ENCODE measurements at places on chromosomes 1 and 21.

DNA sequence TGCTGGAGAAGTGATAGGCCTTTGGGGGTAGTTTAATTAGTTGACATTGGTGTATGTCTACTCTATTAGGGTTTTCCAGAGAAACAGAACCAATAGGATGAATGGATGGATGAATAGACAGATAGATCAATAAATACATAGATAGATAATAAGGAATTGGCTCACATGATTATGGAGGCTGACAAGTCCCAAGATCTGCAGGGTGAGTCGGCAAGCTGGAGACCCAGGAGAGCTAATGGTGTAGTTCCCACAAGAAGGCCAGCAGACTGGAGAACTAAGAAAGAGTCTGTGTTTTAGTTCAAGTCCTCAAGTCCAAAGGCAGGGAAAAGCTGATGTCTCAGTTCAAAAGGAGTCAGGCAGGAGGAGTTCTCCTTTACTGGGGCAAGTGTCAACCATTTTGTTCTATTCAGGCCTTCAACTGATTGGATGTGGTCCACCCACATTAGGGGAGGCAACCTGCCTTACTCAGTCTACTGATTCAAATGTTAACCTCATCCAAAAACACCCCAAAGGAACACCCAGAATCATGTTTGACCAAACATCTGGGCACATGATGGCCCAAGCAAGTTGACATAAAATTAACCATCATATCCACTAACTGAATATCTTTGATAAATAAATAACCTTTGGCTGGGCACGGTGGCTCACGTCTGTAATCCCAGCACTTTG, 4.5 kb upstream of the SDE2 start:
- DNase-seq: no peak

DNA sequence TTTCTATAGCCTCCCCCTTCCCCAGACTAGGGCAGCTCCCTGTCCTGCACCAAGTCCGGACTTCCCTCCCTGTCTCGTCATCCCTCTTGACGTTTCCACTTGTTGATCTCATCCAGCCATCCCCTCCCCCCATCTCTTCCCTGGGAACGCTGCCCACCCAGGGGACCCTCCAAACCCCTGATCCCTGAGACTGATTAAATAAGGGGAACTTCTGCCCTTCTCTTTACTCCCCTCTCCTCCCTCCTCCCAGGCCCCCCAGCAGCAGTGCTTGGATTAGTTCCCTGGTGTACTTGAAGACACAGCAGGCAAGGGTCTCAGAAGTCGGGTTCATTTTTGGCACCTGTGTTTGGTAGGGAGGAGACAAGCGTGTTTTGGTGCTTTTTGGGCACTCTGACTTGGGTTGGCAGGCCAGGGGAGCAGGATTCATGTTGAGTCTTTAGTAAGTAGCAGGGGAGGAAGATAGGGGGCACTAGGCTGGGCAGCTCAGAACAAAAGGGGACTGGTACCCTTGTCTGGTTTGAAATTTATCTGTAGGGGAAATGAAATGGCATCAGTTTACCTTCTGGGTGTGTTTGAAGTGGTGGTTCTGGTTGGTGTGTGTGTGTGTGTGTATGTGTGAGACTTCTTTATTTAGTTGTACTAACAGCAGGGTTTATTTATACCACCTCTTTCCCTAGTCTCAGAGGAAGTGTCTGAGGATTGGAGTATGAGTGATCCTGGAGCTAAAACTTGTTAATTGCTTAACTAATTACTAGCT, 11.1 kb downstream of the VANGL2 start:
- DNase-seq: no peak

- peak; percentile 67 for DNase-seq
Measured at GRCh38 chr1:12621346-12622335, 3.6 kb upstream of the DHRS3 start.

DNA sequence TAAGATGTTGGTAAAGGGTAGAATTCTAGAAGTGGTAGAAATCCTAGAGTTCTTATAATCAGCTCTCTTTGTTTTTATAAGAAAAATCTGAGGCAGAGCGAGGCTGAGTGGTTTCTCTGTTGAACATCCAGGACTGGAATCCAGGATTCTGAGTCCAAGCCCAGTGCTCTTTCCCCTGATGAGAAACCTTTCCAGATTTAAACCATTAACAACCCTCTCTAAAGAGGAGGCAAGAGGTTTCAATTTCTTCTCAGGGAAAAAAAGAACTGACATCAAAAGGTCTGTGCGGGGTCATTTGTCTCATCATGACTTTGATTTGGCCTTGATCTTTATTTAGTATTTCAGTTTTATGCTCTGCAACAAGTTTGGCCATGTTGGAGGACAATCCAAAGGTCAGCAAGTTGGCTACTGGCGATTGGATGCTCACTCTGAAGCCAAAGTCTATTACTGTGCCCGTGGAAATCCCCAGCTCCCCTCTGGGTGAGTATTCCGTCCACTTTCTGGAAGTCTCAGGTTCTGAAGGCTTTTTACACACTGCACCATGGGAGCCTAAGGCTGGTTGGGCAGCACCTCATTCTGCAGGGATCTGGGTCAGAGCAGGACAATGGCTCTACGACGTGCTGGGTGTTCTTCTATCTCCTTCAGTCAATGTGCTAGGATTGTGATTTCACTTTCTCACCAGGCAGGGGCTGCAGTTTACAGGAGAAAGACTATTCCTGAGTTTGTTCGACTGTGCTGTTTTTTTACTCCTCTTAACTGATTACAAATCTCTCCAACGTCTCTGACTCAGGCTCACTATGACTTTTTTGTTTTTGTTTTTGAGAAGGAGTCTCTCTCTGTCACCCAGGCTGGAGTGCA, 18.9 kb upstream of the CCT8 start:
- DNase-seq: no peak

DNA sequence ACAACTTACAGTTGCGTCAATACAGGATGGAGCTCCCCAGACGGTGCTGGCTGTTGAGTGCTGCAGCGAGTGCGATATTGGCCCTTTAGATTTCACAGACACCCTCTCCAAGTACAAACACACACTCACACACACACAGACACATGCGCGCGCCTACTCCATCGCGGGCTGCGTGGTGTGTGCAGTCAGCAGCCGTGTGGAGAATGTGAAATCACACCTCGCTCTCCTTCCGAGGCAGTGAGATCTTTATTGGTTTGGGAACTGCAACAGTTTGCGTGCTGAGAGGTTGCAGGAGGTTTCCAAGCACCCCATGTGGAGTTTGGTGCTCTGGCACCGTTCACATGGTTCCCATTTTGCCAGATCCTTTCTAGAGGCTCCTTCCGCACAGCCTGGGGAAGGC, 372.2 kb downstream of the RRAGC start:
- no peak for DNase-seq

DNA sequence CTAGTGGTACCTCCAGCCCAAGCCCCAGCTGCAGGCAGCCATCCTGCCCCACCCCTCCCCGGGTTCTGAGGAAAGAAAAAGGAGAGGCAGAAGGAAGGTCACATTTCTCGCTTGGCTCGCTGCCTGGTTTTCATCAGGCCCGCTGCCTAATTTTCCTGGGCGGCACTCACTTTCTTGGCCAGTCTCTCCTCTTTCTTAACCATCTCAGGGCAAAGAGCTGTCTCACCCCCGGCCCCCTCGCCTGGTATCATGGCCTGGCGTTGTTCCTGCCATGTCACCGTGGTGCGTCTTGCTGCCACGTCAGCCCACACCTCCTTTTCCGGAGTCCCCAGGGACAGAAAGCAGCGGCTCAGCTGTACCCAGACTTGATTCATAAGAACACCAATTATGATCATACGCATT, 26.6 kb upstream of the CASZ1 start:
- peak; percentile 39 for DNase-seq

DNA sequence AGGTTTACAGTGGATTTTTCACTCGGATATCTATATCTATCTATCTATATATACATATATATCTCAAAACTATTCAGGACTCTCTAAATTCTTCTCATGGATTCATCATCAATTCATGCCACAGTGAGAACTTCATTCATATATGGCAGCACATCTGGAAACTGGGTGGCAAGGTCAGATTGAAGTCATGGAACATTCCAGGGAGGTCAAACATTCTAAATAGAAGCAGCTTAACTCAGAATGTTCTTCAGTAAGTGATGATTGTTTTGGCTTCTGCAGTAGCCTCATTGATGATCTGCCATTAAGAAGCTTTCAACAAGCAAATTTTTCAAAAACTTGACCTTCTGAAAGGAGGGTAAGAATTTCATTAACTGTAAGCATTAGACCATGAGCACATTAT, 46.9 kb upstream of the ADAMTS1 start:
- no peak for DNase-seq

- no peak for DNase-seq
Measured at GRCh38 chr21:15000081-15000480, 64.7 kb downstream of the NRIP1 start.

- DNase-seq: peak; percentile 93
Measured at GRCh38 chr21:42056996-42057689, 14.0 kb upstream of the UMODL1 start.

DNA sequence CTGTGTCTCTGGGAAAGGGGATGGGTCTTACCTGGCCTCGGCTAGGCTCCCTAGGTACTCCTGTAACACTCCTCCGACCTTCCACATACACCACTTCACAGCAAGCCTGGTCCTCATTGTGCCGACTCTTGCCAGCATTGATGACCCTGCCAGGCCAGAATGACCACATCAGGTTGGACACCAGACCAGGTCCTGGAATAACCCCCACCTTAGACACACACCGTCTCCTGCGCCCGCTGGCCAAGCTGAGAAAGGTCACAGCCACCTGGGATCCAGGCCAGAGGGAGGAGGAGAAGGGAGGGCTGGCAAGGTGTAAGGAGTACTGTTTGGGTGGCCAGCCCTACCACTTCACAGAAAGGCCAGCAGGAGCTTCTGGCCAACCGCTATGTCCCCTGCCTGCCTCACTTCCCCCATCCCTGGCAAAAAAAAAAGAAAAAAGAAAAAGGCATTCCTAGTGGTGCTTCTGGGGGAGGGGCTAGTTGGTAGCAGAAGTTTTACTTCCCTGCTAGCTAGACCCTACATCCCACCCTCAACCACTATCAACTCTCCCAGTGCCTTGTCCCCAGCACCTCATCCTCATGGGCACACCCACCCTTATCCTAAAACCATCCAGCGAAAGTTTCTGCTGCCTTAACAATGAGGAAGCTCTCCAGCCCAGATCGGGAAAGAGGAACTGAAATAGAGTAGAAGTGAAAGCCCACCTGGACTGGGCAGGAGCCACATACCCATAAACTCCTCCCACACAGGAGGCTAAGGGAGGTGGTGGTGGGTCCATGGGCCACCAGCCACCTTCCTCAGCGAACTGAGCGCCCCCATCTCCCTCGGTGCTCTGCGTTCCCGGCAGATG, 1.4 kb downstream of the PPM1J start:
- DNase-seq: no peak

GRCh38 chr1:44284184-44284583, 70.9 kb downstream of the ERI3 start:
- no peak for DNase-seq

DNA sequence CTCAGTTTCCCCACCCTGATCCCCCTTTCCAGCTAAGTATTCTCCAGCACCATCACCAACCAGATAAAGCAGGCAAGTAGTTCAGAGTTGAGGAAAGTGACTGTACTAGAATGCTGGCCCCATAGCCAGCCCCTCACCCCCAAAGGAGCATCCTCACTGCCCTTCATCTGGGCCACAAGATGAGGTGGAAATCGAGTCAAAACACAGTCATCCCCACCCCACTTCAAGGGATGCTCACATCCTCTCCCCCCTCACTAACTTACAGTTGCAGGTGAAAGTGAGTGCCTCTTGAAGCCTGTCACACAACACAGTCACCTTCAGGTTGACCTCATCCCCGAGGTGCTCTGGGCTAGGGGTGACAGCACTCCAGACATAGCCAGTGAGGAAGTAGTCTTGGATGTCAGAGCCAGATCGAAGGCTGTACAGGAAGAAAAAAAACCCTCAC, 30.4 kb downstream of the PIK3C2B start:
- DNase-seq: no peak

DNA sequence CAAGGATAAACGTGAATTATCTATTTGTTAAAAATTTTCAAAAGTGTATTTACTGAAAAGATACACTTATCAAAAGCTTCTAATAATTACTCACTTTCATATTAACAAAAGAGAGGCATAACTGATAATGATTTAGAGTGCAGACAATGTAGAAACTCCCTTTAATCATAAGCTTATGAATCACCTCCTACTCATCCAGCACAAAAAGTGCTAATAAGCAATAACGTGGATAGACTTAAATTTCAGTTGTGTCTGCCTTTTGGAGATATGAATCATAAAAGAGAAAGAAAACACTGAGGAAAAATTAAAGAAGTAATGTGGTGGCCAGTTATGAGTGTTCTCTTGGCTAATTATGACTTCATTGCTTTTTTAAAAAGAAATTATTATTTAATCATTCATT, 827.6 kb upstream of the B3GALT2 start:
- no peak for DNase-seq
